Stimulated activated CD4-positive, alpha-beta T cell treated with anti-CD3 and anti-CD28 coated beads, Interleukin-2, amount 100 ng/mL, for 48 hours (primary cell): ENCODE measurements at places on chromosomes 11 and 22.

- no peak for DNase-seq
Observed at GRCh38 chr11:65213322-65214211, 31.8 kb downstream of the CAPN1 start.

DNA sequence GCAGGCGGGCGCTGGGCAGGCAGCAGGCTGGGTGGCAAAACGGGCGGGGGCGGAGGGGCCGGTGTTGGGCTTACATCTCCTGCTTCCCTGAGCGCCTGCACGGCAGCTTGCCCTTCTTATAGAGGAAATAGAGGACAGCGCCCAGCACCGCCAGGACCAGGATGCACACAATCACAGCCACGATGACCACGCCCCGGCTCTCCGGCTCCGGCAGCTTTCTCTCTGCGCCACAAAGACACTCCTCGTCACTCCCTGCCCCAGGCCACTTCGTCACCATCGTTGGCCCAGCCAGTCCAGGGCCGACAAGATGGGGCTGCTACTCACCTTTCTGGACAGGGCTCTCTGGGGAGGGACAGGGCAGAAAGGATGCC, 6.3 kb downstream of the MCAM start:
- no peak for DNase-seq

DNA sequence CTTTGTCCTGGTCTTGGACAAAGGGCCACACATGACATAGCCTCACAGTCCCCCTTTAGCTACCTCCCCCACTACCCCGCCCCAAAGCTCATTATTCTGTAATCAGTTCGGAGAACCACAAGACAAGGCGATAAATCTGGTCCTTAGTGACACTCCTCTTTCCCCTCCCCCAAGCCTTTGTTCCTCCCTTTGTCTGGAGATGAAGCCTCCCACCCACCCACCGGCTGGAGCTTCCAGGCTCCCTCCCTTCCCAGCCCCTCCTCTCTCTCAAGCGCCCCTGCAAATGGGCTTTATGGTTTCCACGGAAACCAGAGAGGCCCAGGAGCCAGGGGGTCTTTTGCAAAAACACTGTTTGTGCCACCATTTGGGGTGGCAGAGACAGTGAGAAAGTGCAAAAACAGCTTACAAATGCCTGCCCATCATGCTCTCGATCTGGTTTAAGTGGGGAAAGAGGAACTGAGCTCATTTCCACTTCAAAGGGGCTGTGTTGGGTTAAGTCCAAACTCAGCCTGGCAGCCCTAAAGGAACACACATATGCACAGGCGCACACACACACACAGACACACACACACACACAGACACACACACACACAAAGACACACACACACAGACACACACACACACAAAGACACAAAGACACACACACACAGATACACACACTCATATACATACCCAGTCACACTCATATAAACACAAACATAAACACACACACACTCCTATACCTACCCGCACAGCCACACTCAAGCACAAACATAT, 23.5 kb downstream of the APLNR start:
- no peak for DNase-seq

GRCh38 chr11:32050264-32050663, 40.6 kb upstream of the RCN1 start:
- DNase-seq, result no peak

DNA sequence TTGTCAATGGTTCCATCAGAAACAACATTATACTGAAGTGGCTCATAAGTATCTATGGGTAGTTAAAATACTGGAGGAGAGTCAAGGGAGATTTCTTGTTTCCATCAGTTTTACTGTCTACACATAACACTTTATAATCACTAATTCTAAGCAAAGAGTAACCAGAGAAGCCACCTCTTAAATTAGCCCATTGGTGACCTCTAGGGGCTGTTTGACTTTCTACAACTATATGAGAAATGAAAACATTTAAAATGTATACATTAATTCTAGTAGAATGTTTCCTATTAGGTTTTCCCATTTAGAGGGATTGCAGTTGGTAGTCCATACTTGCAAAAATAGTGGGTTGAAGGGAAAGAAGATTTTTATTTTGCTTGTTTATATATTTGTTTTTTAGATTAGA, 504.3 kb downstream of the FAM181B start:
- no peak for DNase-seq

DNA sequence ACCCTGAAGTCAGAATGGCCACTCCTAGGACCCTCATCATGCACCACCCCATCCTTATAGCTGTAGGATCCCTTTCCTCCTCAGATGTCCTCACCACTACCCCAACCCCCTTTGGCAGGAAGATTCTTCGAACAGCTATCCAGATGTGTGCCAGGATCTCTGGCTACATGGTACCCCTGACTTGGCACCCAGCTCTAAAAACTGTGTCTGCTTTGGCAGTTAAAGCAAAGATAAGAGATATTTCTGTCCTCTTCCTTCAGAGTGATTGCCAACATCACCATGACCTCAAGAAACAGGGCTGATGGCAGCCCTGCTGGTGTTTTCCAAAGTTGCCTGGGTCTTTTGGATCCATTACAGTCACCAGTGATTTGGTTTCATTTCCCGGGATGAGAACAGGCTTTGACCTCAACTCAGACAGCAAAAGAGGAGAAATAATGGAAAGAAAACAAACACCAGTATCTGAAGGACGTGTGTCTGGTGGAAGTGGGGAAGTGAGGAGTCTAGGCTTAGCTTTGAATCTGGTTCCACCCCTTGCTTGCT, 4.3 kb upstream of the NRIP3 start:
- DNase-seq, result no peak

GRCh38 chr11:625636-626268, 997 bp upstream of the CDHR5 start:
- no peak for DNase-seq

DNA sequence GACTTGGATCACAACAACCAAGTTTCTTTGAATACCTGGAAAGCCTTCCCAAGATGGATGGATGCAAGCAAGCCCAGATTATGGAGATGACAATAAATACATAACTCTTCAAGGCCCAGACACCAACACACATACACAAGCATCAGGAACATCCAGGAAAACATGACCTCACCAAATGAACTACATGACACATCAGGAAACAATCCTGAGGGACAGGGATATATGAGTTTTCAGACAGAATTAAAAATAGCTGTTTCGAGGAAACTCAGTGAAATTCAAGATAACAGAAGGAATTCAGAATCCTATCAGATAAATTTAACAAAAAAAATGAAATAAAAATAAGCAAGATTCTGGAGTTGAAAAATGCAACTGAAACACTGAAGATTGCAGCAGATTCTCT, 659.4 kb downstream of the METTL15 start:
- DNase-seq, result no peak

- DNase-seq, result no peak
Observed at GRCh38 chr11:115317277-115318185, 186.7 kb downstream of the CADM1 start.

DNA sequence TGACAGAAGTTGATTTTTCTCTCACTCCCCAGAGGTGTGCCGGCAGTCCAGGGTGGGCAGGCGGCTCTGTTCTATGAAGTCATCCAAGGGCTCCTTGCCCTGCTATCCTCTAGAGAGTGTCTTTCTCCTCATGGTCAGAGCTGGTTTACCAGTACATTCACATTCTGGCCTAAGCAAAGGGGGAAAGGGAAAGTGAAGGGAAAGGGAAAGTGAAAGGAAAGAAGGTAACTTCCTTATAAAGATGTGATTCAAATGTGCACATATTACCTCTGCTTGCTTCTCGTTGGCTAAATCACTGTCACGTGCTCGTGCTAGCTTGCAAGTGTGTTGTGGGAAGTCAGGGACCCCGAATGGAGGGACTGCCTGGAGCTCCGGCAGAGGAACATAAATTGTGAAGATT, 2.9 kb upstream of the HTATIP2 start:
- no peak for DNase-seq

DNA sequence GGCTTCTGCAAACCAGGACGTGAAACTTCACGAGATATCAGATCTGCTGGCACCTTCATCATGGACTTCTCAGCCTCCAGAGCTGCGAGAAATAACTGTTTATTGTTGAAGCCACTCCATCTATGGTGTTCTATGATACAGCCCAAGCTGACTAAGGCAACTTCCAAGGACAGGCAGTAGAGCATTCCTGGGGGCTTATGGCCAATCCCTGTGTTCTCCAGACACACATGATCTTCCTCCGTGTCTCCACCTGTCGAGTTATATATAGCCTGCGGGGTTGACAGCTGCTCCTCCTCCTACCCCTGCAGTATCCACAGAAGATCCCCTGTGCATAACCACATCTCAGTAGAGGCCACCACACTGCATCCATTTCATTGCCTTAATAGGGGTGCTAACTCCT, 11.0 kb downstream of the TP53AIP1 start:
- no peak for DNase-seq

DNA sequence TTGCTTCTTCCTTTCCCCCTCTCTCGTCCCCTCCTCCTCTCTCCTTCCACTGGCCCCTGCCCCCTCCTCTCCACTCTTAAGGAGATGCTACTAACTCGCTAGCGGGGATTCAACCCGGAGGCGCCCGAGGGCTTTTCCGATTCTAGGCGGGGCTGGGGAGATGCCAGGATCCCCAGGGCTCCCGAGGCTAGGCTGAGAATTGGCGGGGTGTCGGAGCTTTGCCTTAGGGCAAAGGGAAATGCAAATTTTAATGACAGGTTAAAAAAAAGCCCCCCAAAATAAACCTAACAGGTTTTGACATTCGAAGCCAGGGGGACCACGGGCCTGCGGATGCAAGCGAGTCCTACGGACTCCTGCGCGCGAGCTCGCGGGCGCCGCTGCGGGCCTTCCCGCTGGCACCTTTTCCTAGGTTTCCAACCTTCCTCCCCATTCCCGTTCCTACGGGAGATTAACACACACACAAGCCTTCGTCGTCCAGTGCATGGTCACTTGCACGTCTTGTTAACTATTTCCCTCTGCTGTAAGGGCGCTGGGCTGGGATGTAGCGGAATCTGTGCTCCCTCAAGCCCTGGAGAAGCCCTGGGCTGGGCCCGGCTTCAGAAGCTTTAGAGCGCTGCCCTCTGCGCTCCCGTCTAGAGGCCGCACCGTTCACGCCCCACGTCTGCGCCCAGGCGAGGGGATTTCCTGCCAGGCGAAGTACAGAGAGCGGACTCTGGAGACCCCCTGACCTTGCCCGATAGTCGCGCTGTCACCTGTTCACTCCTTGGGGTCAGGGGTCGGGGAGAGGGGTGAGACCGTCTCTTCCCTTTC, 729 bp upstream of the ALX4 start:
- DNase-seq, result no peak

- DNase-seq, result no peak
Observed at GRCh38 chr22:18013947-18014346, 10.4 kb downstream of the MICAL3 start.

DNA sequence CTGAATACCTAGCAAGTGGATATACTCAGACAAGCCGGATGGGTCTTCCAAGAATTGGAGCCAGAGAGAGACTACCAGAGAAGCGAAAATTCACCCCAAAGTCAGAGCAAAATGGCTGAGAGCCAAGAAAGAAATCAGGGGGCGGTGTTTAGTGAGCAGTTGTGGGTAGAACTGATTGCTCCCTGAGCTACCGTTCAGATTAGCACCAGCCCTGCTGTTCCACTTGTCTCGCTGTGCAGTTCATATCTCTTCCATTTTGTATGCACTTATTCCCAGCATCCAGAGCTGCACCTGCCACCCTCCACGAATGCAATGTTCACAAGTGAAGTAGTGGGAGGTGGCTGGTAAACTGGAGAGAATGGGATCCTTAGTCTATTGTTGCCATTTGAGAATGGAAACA, 25.5 kb downstream of the DRD2 start:
- DNase-seq, result no peak

DNA sequence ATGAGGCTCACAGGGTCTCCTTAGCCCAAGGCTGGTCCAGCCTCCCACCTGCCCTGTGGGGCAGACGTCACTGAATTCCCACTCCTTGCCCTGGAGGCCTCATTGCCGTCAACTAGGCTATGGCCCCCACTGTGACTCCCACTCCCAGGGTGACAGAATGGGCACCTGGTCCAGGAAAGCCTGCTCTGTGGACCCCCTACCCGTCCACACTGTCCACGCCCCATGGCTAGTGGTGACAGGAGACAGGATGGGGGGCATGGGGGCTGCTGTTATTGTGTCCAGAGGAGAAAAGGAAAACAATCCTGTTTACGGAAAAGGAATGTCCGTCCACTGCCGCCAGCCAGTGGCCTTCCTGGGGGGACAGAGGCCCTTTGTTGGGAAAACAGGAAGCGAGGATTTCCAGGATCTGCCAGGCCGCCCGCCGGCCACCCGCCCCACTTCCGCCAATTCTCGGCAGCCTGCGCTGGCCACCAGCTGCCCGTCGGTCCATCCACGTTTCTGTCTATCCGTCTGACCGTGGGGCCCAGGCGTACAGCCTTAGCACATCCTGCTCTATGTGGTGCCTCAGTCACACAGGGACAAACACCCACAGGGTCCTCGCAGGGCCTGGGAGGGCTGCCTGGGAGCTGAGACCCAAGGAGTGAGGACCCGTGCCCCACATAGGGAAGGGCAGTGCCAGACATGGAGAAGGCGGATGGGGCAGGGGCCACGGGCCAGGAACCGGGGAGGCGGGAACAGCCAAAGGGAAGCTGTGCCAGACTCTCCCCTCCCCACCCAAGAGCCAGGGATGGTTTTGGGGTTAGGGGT, 19.5 kb downstream of the CRELD2 start:
- no peak for DNase-seq

DNA sequence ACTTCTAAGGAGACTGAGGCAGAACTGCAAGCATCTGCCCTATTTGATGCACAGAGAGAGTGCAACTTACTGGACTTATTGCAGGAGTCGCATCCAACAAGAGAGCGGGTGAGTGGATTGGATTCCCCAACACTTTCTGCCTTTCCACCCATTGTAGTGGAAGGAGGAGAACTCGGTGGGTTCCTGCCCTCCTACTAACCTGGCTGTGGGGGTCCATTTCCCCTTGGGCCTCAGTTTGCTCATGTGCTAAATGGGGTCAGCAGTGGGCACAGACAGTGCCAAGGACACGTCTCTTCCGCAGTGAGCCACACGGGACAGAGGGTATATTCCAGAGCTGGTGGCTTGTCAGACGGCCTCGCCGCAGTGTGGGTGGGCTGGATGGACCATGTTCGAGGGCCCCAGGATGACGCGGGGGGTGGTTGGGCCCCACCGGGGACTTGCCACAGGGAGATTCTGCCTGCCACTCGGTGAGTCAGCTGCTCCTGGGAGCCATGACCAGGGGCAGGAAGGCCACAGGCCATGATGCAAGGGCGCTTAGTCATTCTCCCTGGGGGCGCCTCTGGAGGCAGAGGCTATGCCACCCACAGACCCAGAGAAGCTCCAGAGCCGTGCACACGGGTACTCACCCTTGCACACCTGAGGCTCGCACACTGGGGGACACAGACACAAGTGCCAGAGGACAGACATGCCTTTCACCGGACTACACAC, 8.2 kb downstream of the ALX4 start:
- DNase-seq, result no peak

- DNase-seq, result no peak
Observed at GRCh38 chr11:82398300-82398815, 335.3 kb downstream of the FAM181B start.

DNA sequence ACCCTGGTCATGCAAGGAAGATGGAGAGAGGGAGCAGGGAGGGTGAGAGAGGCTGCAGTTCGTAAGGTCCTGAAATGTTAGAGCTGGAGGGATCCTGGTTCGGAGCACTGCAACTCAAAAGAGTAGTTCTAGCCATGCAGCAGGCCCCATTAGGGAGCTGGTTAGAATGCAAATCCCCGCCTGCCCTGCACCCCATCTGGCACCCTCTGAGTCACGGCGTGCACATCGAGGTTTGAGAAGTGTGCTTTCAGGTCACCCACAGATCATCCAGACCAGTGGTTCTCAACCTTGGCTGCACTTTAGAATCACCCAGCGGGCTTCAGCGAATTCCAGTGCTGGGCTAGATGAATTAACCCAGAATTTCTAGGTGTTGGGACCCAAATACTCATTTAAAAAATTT, 48.2 kb downstream of the ST3GAL4 start:
- DNase-seq, result no peak
